ENCODE measurements at places on chromosomes 1 and 21.

DNA sequence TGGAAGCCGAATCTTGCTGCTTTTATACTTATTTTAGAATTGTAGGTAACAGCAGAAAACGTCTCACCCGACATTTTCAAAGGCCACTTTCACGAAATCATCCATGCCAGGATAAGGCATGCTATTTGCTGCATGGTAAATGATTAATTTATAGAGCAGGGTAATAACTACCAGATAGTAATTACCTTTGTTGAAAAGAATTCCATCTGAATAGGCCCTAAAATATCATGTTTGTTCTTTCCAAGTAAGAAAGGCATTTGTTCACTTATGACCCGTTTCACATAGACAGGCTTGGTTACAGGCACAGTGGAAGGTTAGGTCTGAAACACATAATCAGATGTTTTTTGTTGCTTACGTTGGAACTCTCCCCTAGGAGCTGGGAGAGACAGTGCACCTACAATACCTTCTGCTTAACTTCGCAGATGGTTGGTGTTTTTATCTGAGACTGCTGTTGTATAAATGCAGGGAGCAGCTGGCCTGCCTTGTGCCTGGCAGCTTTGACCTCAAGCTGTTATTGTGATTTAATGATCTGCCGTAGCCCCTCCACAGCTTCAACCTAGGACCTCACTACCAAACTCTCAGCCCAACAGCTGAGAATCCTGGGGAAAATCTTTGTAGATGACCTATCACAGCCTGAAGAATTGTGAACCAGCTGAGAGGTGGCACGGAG is 1.6 kb downstream of the SLC44A3 start:
- no peak for DNase-seq

- DNase-seq = no peak
Measured at GRCh38 chr1:175822580-175822979, 79.2 kb upstream of the TNR start.

- no peak for DNase-seq
Measured at GRCh38 chr21:44987301-44987885, 47.6 kb downstream of the SLX9 start.

GRCh38 chr1:185368313-185368855 is 51.3 kb upstream of the IVNS1ABP start:
- no peak for DNase-seq

DNA sequence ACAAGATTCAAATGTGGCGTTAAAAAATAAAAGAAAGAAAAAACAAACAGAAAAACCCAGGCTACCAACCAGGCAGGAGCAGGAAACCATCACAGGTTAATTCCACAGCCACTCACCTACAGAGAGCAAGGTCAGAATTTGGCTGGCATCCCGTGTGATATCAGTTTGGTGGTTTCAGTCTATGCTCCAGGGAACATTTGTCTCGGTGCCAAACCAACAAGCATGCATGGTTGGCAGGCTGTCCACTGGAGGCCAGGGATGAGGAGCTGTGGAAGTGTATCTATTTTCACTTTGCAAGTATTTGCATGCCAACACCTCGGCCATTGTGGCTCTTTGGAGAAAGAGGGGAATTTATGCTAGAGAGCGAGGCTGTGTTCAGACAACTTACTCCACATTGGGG is 53.1 kb upstream of the PROX1 start:
- no peak for DNase-seq

- no peak for DNase-seq
Measured at GRCh38 chr1:83929184-83929583, 69.7 kb downstream of the TTLL7 start.

DNA sequence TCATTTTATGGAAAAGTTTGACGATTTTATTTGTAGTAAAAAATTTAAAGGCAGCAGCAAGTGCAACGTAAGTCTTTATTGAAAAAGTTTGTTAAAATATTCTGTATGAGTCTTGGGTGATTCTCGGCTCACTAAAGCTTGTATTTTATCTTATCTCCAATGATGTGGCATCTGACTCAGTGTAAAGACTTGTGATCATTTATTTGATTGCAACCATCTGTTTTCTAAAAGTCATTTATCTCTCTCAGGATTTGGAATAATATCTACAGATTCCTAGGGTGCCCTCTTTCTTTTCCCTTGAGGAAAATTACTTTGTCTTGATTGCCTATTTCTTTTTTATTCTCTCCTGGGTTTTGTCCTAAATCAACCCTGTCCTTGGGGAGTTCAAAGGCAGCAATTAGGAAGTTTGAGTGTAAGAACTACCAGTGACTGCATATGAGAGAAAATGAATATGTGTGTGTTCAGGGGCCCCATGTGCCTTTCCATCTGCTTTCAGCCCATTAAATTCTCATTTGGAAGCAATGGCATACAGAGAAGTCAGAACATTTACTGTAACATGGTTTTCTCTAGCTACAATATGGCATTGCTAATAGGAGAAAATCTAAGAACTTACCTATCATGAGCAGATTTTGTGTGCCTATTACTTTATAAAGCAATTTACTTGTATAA is 575.0 kb upstream of the CHRM3 start:
- no peak for DNase-seq

GRCh38 chr21:33732038-33732437 is 89.7 kb downstream of the ITSN1 start:
- no peak for DNase-seq
